ENCODE measurements at places on chromosomes 2 and 18.
A peak's percentile ranks its signal among the peaks of the same experiment; 100 is the strongest.

DNA sequence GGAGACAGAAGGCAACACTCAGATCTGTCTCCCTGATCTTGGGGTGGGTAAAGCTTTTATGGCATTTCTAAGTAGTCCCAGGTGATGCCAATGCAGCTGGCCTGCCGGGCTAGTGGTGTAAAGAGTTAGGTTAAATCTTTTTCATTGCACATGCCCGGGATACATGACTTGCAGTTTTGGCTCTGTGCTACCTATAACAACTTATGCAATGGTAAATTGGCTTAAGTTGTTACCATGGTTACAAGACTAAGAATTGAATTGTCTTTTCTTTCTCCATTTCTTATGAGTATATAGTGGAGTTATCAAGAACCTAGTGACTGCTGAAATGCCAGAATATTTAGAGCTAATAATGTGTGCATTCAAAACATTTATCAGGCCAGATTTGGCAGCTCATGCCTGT, 5.3 kb upstream of the FAM110C start:
- DNase-seq = no peak

DNA sequence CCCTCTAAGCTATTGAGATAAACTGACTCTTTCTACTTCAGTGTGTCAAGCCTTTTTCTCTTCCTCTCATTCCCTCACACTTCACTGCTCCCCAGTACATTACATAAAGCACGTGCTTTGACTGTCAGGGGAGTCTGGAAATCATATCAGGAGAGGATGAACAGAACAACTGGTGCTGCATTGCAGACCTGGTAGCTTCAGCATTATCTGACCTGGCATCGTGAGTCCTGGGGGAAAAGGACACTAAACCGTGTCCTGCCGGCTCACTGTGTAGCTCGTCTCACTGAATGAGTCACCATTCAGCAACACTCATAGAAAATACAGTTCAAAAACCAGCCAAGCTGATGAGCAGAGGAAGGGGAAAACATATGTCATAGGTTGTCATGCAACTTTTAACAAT, 108.5 kb upstream of the UNC80 start:
- DNase-seq = peak; percentile 42

DNA sequence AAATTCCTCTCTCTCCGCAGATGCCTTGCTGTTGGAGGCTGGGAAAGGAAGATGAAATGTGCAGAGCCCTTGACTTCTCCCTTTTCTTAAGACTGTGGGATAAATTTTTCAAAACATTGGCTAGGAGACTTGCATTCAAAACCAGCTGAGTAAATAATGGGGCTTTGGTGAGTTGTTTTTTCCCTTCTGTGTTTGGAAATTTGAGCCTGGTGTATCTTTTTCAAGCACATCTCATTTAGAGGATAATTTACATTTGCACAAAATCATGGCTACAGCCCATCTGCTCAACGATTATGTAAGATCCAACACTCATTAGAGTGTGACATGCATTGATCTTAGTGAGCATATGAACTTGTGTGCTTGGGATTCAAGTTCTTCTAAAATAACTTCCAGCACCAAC, 112.1 kb upstream of the ATP8B1 start:
- DNase-seq = no peak

GRCh38 chr2:15163326-15163725, 397.8 kb downstream of the NBAS start:
- DNase-seq = no peak

- DNase-seq = peak; percentile 3
Measured at GRCh38 chr2:150088538-150088937, 398.9 kb downstream of the RND3 start.

DNA sequence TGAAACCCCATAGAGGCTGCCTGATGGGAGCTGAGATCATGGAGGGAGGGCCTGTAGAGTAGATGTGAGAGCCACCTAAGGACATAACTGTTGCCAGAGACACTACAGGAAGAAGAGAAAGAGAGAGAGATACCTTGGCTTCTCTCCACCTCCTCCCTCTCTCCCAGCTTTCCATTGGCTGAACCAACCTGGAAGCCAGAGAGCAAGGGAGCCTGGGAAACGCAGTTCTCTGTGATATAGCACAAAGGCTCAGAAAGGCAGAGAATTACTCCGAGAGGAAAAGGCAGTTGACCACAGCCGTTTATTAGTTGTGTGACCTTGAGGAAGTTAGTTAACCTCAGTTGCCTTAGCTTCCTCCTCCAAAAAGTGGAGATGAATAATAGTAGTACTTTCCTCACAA, 37.7 kb upstream of the MAT2A start:
- no peak for DNase-seq

- DNase-seq = no peak
Measured at GRCh38 chr2:74806920-74807319, 27.0 kb upstream of the HK2 start.

- no peak for DNase-seq
Measured at GRCh38 chr18:64379662-64380061, 230.8 kb upstream of the LINC00305 start.

DNA sequence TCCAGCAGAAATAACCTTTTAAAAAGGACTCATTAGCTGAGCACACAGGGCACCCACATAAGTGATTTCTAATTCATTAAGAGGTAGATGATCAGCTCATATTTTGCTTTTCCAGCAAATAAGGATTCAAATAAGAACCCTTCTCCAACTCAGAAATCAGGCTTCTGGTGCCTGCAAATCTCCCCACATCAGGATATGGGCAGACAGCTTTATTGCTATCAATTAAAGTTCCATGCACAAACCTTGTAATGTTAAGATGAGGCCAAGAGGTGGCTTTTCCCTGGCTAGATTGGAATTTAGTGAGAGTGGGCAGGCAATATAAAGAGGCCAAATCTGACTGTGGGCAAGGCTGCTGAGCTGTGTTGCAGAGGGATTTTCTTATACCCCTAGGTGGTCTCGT, 193.6 kb downstream of the SH3RF3 start:
- no peak for DNase-seq

DNA sequence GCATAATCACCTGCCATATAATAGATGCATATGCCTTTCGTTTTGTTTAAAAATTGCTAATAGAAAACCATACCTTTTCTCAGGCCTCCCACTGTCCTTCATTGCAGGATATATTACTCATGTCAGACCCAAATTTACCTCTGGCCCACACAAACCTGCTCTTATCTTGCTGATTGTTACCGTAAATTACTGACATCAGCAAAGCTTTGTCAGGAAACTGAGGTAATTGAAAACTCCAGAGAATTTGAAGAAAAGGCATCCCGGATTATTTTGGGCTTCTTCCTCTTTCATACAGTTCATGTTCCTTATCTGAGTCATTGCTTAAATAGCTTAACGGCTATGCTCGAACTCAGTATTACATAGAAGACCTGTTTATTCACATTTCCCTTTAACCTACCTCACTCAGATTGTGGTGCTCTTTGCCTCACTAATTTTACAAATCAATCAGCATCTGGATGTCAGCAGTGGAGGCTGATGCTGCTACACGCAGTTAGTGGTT, 145.7 kb downstream of the ZEB2 start:
- peak; percentile 36 for DNase-seq

GRCh38 chr2:67311536-67311935, 85.6 kb upstream of the ETAA1 start:
- peak; percentile 84 for DNase-seq

DNA sequence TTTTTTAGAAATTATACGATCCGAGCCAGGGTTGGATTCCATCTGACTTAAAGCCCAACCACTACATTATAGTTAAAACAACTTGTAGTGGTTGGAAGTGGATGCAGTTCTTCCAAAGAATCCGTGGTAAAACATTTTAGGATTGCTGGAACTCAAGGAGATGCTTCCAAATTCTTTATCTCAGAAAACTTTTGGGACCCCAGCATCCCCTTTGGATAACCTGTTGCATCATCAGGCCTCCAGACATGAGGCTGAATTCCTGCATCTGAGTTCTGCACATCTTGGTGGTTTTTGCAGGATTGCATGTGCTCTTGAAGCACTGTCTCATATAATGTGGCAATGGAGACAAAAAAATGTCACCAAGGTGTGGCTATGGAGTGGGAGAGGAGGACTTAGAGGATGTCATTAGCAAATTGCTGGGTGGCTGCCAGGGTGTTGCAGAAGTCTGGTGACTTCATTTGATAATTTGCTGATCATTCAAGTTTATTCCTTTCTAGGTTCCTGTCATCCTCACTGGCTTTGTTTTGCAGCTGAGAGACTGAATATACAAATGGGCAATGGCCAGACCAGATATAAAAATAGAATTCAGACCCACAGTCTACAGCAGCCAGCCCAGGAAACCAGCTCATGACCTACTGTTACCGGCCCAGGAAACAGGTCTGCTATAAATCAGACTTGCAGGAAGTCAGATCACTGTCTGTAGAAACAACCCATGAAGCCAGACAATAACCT, 207.7 kb downstream of the BCL2 start:
- DNase-seq = no peak

- no peak for DNase-seq
Measured at GRCh38 chr2:8335801-8336200, 346.1 kb upstream of the ID2 start.

GRCh38 chr2:46389417-46389916, 89.9 kb upstream of the TMEM247 start:
- no peak for DNase-seq

DNA sequence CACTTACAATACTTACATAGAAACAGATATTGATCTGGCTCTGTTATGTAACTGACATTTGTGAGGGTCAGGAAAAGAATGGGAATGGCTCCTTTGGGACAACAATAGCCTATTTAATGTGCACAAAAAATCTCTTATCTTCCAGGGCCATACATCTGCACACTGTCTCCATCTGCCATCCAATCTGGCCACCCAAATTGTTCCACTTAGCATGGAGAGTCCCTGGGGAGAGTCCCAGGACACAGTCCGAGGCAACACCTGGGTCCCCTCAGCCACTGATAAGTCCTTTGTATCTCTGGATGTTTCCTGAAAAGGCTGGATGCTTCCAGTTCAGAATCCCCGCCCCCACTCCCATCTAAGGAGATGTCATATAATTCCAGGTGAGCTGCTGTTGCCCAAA, 274.2 kb upstream of the NCKAP5 start:
- DNase-seq = no peak

- DNase-seq = no peak
Measured at GRCh38 chr2:134258684-134259388, 5.0 kb downstream of the MGAT5 start.

GRCh38 chr2:171595456-171595855, 73.2 kb downstream of the CYBRD1 start:
- no peak for DNase-seq

DNA sequence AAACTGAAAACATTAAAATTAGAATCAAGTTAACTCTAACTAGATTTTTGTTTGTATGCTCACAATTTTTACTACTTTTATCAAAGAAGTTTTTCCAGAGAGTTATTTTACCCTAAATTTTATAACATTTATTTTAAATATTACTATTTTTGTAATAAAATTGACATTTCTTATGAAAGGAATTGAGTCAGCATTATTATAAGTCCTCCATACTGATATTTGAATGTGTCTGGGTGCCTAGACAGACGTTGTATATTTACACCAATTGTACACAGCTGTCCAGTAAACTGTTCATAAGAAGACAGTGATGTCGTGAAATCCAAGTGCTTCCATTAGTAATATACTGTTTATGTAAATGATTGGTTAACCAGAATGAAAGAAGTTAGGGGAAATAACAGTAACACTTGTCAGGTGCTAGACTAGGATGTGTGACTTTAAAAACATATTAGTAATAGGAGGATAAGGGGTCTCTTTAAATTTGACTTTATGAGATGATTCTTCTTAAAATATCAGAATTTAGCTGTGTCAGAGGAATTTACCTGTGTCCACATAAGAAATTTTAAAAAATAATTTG, 73.7 kb downstream of the TANK start:
- DNase-seq = no peak

DNA sequence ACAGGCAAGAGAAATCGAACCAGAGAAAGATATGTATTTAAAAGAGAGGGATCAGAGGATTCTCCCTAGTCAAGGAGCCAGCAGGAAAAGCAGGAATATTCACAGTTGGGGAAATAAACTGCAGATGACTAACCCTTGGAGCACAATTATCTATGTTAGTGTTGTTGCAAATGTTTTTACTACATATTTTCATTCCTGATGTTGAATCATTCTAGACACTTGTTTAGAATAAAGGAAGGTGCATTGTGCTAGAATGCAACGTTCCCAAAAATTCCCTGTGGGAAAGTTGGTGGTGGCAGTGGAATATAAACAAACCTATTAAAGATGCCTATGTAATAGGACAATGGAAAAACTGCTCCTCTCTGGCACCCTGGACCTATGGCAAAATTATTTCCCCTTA, 63.3 kb downstream of the DTNA start:
- DNase-seq = peak; percentile 33

DNA sequence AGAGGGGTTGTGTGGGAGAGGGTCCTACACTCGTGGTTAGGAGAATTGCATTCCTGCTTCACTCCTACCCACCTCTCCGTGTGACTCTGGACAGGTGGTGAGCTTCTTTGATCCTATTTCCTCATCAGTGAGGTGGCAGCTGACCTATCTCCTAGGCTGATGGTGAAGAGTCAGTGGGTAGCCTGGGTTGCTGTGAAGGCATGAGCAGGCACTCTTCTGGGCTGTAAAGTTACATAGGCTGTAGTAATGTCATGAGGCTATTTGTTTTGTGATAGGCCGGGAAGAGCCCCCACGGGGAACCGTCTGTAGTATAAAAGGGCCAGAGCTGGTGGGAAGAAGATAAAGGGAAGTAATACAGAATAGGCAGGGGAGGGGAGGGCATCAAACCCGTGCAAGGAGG, 83.8 kb downstream of the TMEM247 start:
- no peak for DNase-seq

GRCh38 chr2:105797298-105797819, 52.6 kb downstream of the NCK2 start:
- peak; percentile 23 for DNase-seq

DNA sequence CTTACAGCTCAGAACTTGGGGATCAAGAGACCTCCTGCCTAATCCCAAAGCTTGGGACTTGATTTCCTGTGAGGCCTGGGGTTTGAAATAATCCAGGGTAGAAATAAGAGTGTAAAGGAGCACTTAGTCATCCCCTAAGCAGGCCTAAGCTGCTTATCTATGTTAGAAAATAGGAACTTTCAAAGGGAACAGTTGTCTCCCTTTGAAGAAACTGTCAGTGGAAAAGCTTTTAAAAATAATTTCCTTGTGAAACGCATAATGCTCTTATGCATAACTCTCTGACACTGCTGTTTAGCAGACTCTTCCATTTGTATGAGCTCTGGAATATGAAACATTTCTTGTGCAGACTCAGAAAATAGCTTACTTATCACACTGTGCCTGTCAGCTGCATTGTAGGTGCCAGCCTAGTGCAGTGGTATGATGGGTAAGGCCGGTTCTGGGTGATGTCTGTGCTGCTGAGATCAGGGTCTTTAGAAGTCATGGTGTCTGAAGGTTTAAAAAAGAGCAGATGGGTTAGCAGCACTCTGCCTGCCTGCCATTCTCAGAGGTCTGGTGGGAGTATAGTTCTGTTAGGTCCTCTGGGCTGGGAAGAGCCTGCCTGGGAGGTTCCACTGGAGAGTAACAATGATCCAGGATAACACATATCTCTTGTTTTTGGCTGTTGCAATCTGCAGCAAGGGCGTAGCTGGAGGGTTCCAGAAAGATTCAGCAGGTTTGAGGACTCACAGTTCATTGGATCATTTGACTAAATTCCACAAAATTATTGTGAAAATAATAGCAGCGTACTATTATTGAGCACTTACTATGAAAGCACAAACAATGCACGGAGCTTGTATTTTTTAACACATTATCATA, 283.2 kb upstream of the MEX3C start:
- no peak for DNase-seq

Measured in renal cortical epithelial cell (primary cell).